Hematopoietic multipotent progenitor cell treated with erythropoietin and hydrocortisone succinate and interleukin-3 and kit ligand, for 4 days (in vitro differentiated cells): ENCODE measurements at places on chromosomes 2 and 18.
A peak's percentile ranks its signal among the peaks of the same experiment; 100 is the strongest.

GRCh38 chr2:231604685-231605606 is 12.3 kb downstream of the TEX44 start:
- DNase-seq, result peak; percentile 96

DNA sequence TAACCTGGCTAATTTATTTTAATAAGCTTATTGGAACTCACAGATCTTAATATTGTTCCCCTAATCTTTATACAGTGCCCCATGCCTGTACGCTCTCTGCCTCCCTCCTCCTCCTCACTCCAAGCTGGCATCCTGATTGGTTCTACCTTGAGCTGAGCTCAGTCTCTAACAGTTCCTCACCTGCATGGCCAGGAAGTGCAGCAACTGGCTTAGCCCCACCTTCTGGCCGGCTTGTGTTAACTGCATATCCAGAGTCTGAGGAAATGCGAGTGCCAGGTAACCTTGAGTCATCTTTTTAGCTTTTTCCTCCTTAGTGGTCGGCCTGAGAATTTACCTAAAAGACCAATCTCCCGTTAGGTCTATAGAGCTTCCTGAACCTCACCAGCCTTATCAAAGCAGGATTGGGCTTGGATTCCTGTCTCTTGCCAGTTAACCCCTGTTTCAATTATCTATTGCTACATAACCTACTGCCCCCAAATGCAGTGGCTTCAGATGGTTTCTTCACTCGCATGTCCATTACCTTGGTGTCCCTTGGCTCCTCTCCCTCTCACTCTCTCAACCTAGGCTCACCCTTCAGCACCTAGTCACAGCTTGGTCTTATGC is 89.5 kb upstream of the STK39 start:
- DNase-seq, result peak; percentile 22

DNA sequence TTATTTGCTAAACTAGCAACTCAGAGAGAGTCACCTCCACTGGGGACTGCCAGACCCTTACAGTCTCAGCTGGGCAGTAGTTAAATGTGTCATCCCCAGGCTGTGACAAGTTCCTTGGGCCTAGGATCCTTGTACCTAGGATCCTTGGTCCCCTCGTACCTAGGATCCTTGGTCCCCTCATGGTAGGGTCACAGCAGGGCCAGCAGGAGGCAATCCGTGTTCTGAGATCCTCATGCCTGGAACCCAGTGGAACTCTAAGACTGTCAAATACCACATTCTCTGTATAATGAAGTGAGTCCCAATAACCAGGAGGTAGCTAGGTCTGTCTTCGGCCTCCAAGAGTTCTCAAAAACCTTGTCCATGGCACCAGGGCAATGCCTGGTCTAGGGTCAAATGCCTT is 60.8 kb downstream of the LYPD6B start:
- DNase-seq, result no peak

- DNase-seq, result no peak
Measured at GRCh38 chr2:190822043-190822442, 58.6 kb upstream of the GLS start.

DNA sequence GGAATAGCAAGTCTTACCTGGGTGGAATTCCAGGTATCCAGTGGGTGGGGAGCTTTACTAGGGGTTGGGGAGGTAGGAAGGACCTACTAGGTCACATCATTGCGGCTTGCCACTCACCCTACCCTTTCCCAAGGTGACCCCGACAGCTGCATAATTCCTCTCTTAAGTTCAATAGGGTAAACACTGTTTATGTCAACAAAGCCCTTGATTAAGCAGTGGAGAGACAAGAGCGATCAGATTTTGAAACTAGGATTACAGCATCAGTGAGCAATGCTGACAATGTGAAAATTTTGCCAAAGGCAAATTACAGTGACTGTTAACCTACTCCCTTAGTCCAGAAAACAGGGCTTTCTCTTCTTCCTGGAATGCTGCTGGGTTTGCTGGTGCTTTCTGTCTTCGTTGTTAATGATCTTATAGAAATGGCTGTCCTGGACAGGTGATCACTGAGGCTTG is 14.5 kb downstream of the SLC19A3 start:
- DNase-seq, result no peak

DNA sequence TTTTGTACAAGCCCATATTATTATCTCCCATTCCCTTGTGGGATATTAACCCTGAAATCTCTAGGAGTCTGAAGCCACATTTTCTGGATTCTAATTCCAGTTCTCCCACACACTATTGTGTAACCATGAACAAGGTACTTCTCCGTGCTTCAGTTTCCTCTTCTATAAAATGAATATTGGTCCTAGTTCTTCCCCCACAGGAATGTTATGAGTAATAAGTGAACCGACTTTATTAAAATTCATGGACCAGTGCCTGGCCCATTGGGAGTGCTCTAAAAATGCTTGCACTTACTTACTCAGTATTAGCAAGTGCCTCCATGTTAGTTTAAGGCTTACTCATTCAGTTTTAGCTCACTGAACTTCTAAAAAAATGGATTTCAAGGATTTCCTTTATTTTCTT is 1.4 kb upstream of the ACMSD start:
- no peak for DNase-seq

GRCh38 chr2:69221512-69221911 is 165.5 kb downstream of the GFPT1 start:
- no peak for DNase-seq

DNA sequence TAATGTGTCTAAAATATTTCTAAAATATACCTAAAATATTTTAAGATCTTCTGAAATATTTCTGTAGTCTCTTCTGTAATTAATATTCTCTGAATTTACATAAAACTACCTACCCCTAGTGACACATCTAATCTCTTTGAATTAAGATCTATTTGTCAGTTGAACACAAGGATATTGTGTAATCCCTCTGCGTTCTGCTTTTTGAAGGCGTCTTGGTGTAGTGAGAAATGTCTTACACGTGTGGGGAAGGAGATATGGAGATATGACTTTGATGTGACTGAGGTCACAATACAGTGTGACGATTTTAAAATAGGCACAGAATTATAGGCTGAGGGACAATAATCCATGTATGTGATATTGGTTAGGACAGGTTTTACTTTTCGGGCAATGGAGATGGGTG is 79.8 kb downstream of the DOK6 start:
- peak; percentile 29 for DNase-seq

GRCh38 chr2:193695367-193695766 is 1500.6 kb upstream of the TMEFF2 start:
- peak; percentile 42 for DNase-seq

- peak; percentile 10 for DNase-seq
Measured at GRCh38 chr2:199228887-199229819, 228.6 kb downstream of the SATB2 start.

GRCh38 chr2:4656326-4656725 is 953.0 kb downstream of the DCDC2C start:
- DNase-seq, result no peak

GRCh38 chr2:234985608-234986245 is 33.9 kb downstream of the SH3BP4 start:
- no peak for DNase-seq

GRCh38 chr2:227889336-227889735 is 17.9 kb downstream of the DAW1 start:
- DNase-seq, result no peak

- peak; percentile 86 for DNase-seq
Measured at GRCh38 chr2:24421668-24422067, 61.3 kb upstream of the ITSN2 start.

DNA sequence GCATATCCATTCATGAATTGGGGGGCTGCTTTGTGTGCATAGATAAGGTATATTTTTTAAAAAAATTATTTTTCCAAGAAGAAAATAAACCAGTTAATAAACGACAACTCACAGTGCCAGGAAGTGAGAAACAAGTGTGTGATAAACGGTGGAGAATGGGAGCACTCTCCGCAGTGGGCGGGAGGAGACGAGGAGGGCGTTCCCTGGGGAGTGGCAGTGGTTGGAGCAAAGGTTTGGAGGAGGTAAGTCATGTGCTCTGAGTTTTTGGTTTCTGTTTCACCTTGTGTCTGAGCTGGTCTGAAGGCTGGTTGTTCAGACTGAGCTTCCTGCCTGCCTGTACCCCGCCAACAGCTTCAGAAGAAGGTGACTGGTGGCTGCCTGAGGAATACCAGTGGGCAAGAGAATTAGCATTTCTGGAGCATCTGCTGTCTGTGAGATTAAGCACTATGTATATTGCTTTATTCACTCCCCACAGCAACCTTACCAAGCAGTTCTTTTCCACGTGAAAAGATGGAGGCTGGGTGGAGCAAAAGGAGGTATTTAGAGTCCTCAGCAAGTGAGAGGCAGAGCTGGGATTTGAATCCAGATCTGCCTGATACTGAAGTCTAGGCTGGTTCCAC is 27.0 kb upstream of the CASP8 start:
- DNase-seq, result peak; percentile 97

DNA sequence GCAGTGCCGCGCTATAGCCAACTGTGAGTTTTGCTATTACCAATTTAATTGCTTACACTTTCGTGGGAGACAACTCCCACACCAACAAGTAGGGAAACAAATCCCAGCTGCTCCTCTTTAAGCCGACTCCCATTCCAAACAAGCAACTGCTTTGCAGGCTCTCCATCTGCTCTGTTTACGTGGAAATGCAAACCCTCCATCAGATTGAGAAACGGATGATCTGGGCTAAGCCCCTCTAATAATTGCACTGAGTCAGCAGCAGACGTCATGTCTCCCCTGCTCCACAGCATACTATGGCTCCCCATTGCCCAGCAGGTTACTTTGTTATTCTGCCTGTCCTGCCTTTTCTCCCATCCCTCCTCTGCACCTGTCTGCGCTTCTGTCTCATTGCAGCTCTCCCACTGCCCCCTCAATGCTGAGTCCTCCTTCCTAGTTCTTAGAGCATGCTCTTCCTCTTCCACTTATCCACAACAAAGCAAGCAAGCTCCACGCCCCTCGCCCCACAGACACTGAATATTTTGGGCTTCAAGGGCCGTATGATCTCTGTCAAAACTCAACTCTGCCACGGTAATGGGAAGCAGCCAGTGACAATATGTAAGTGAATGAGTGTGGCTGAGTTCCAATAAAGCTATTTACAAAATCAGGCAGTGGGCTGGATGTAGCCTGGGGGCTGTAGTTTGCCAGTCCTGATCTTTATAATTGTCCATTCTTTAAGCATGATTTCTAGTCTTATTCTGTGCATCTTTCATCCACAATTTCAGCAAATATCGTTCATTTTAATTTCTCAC is 39.5 kb upstream of the ARL4C start:
- DNase-seq, result no peak

GRCh38 chr2:85893428-85894258 is 4.9 kb upstream of the ST3GAL5 start:
- no peak for DNase-seq

DNA sequence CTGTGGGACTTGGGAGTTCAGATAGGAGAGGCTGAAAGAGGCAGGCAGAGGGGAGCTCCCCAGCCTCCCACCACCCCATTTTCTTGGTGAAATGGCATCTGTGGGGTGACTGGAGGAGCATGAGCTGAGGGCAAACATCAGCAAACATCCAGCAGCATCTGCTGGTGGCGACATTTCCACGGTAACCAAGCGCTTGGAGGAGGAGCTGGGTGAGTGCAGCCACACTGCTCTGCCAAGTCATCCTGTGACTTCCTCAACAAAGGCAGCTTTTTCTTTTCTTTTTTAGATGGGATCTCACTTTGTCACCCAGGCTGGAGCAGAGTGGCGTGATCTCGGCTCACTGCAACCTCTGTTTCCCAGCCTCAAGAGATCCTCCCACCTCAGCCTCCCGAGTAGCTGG is 5.6 kb downstream of the TXNL4A start:
- DNase-seq, result peak; percentile 86

- no peak for DNase-seq
Measured at GRCh38 chr18:29071869-29072268, 894.9 kb upstream of the CDH2 start.

DNA sequence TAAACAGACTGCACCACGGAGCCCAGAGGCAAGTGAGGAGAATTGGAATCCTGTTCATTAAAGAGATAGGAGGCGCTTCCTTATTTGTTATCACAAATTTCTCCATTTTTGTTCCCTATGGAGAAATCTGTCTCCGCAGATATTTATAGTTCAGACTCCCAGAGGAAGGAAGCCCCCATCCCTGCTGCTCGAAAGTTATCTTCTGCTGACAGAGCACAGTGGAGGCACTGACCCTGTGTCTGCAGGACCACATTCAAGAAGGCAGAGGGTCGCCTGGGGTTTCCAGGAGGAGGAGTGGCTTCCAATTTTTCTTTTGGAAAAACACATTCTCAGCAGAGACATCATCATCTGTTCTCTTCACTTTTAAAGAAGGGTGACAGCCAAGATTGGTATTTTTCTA is 73.0 kb upstream of the GPR45 start:
- DNase-seq, result no peak
